ENCODE measurements at places on chromosomes 11 and 22.

DNA sequence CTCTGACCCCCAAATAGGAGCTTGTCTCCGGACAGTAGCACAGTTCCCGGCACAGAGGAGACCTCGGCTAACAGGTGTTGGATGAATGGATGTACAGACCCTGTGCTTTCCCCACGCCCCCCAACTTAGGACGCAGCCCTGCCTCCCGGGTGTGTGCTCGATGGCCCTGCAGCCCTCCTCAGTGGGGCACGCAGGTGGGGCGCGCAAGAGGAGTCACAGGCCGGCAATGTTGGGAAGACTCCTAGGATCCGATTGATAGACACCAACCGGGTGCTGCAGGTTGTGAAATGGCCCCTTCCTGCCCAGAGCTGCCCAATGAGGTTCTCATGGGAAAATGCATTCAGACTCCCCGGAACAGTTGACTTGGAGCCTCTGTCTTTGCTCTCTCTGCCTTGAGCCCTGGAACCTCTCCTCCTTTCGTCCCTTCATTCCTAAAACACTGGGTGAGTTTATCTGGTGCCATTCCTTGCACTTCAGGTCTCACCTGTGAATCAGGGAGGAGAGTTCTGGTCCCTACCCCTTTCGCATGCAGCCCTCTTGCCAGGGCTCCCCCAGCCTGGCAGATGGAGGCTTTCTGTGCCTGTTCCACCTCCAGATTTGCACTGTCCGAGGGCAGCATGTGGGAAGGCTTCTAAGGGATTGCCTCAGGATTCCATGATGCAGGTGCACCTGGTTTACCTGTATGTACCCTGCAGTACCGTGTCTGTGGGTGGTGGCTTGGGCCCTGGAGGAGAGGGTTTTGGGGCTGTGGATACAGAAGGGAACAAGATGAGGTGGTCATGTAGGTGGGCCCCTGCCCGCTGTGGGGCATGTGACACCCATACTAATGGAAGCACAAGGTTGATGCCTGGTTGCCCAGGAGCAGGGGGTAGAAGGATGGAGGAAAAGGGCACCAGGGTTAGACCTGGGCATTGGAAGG, 1.2 kb downstream of the MICALL1 start:
- no peak for DNase-seq

- no peak for DNase-seq
These were observed 21.3 kb downstream of the KRTAP5-5 start for GRCh38 chr11:1650918-1651262.

- DNase-seq = no peak
These were observed 471 bp upstream of the TMEM184B start for GRCh38 chr22:38273135-38273826.

DNA sequence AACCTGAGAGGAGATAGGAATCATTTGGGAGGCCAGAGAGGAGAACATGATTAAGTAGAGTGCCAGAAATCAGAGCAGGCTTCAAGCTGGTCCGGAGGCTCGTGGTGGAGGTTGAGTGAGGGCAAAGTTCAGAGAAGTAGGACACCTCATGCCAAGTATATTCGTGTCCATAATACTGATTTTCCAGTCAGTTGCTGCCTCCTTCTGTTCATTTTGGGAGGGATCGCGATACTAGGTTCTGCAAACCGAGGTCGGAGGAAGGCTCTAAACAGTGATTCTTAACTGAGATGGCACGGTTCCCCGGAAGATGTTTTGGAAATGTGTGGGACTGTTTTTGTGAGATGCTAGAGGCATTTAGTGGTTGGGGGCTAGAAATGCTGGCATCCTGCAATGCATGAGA, 13.6 kb upstream of the CD3E start:
- DNase-seq = no peak

DNA sequence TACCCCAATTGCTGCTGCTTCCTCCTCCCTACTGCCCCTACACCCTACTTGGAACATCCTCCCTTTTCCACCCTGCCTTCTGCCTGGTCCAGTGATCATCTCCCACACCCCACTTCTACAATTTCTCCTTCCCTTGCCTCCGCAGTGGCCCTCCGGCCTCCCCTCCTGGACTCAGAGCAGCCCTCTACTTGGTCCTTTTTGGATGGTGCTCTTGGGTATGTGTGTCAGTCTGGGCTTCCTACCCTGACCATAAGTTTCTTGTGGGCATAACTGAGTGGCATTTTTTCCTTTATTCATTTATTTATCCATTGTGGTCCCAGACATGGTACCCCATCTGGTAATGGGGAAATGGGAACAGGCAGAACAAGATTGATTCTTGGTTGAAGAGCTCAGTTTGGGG, 111.4 kb upstream of the NAV2 start:
- no peak for DNase-seq
